ENCODE measurements at places on chromosomes 16 and 17.

GRCh38 chr17:13337864-13338371, 263.8 kb downstream of the HS3ST3A1 start:
- DNase-seq: peak; percentile 38

GRCh38 chr16:51753467-51754127, 602.5 kb upstream of the SALL1 start:
- no peak for DNase-seq

GRCh38 chr17:79183293-79184158, 108.9 kb downstream of the ENGASE start:
- no peak for DNase-seq

DNA sequence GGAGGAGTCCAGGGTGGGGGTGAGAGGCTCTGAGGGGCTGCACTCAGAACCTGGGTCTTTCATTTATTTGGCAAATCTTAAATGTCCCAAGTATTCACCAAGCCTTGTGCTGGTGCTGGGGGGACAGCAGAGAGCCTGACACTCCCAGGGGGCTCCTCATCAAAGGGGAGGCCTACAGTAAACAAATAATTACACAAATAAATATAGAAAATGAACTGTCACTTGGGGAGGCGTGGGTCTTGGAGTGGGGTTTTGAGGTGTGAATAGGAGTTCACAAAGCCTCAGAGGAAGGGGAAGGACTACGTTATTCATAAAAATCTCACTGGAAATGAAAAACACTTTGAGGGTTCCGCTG, 15.2 kb upstream of the PRM1 start:
- no peak for DNase-seq

- DNase-seq: no peak
Measured at GRCh38 chr16:55503726-55504550, 4.9 kb upstream of the LPCAT2 start.

DNA sequence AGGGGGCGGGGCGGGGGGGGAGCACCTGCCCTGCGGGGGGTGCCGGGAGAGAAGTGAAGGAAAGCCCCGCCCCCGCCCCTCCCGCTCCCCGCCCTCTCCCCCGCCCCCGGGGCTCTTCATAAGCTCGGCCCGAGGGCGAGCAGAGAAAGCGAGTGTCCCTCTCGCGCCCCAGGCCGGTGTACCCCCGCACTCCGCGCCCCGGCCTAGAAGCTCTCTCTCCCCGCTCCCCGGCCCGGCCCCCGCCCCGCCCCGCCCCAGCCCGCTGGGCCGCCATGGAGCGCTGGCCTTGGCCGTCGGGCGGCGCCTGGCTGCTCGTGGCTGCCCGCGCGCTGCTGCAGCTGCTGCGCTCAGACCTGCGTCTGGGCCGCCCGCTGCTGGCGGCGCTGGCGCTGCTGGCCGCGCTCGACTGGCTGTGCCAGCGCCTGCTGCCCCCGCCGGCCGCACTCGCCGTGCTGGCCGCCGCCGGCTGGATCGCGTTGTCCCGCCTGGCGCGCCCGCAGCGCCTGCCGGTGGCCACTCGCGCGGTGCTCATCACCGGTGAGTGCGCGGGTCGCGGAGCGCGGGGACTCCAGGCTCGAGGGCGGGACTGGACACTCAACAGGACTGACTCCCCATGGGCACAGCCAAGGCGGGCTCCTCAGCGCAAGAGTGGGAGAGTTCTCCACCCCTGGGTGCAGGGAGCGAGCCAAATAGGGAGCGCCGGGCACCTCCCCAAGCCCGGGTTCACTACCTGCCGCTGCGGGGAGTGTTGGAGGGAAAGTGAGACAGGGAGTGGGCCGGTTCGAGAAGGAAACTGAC, at the start of gene HSD11B2:
Gene HSD11B2 (plus strand): TSS at position 145 of the 798 bp plus-strand sequence. CDS start 128 bp downstream, at position 273.
- DNase-seq: peak; percentile 37

- DNase-seq: no peak
Measured at GRCh38 chr17:27326051-27326450, 32.1 kb downstream of the WSB1 start.

DNA sequence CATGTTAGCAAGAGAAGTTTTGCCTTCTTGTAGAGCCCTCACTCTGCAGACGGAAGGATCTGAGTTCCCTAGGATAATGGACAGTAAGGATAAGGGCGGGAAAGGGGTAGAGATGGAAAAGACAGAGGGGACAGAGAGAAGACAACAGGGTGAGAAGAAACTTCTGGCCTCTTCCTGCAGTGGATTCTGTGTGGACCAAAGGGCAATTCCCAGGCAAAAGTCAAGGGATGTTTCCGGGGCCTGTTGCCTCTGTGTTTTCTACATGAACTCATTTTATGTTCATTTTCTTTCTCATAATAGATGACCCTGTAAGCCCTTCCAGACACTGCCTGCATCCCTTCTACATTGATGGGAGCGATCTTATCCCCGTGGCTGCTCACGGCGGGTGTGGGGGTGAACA, 647 bp upstream of the TMEM238L start:
- no peak for DNase-seq

GRCh38 chr16:1635070-1635469, 22.9 kb downstream of the CRAMP1 start:
- no peak for DNase-seq

DNA sequence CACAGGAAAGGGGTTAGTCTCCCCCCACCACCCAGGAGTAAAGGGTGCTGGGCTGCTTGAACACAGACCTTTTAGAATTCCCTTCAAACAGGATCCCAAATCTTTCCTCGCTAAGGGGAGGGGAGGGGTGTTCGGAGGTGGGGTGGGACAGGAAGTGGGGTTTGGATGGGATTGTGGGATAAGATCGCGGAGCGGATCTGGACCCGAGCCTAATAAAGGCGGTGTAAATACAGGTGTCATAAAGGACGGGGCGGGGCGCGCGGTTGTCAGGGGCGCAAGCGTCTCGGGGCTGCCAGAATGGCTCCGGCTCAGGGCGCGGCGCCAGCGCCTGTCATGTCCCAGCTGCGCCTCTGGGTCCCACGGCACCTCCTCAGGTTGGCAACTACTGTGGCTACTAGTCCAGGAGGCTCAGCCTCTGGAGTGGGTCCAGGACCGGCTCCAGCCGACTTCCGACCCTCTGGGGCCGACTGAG, 59.8 kb upstream of the FBXO47 start:
- no peak for DNase-seq

DNA sequence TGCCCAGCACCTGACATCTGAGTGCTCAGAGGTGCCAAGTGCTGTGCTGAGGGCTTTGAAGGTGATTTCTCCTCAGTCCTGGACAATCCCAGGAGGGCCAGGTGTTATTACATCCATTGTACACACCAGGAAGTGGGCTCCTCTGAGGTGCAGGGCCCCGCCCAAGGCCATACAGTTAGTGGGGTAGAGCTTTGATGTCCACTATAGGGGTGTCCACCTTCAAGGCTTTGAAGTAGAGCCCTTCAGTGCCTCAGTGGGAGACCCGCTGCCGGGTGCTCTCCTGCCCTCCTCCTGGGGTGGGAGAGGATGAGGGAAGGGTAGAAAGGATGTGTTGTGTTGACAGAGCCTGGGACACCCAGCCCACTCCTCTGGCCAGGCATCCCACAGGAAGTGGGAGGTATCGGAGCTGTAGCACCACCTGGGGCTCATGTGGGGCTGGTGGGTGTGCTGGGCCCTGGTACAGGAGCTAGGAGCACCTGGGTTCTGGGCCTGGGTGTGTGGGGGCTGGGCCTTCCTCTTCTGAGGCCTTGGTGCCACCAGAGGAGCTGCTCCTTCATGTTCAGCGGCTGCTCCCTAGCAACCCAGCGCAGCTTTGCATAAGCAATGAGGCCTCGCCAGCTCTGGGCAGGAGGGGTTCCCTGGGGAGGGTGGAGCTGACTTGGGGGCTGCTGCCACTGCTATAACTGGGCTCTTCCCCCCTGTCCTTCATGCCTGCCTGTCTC, 7.4 kb downstream of the LASP1 start:
- DNase-seq: no peak

DNA sequence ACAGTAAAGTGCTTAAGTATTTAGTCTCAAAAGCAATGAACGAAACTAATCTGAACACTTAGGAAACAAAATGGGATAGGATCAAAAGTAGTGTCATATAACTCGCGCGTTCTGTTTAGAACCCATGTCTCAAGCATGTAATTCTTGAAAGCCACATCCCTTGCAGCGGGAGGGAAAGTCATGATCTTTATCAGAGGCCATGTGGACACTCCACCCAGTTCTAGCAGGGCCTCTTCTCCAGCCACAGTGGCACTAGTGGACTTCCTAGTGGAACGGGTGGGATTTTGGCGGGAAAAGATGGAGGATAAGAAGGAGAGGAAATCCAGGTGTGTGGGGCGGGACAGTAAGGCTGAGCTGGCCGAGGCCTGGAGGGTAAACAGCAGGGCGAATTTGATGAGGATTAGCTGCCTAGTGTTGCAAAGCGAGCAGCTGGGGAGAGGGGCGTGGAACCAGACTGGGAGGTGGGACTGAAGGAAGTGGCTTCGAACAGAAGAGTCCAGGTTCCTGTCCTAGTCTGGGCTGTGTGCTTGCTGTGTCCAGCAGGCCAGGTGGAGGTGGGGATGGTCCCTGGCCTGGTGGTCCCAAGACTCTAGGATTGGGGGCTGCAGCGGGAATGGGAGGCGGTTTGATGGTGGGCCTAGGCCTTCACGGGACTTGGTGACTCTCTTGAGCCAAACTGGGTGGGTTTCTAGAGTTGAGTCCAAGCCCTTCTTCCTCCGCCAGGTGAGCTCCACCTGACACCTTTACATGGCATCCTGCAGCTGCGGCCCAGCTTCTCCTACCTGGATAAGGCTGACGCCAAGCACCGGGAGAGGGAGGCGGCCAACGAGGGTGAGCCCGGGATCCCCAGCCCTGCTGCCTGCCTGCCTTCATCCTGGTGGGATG, 15.9 kb downstream of the POLR3E start:
- DNase-seq: no peak

- DNase-seq: no peak
Measured at GRCh38 chr16:5835876-5836275, 738.3 kb upstream of the EEF2KMT start.

DNA sequence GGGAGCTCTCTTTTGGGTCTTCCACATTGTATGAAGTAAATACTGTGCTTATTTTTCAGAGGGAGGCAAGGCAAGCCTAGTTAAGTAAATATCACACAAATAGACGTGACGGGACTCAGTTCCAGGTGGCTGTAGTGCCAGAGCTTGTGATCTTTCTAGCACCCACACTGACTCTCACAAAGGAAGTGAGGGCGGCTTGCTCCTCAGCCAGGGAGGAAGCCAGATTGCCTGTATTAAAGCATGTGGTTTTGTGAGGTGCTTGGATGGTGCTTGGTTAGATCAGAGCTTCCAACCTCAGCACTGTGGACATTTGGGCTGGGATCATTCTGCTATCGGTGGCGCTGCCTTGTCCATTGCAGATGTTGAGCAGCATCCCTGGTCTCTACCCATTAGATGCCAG, 80.1 kb downstream of the VAT1L start:
- DNase-seq: no peak

- no peak for DNase-seq
Measured at GRCh38 chr16:84454611-84455010, 49.8 kb downstream of the MEAK7 start.

DNA sequence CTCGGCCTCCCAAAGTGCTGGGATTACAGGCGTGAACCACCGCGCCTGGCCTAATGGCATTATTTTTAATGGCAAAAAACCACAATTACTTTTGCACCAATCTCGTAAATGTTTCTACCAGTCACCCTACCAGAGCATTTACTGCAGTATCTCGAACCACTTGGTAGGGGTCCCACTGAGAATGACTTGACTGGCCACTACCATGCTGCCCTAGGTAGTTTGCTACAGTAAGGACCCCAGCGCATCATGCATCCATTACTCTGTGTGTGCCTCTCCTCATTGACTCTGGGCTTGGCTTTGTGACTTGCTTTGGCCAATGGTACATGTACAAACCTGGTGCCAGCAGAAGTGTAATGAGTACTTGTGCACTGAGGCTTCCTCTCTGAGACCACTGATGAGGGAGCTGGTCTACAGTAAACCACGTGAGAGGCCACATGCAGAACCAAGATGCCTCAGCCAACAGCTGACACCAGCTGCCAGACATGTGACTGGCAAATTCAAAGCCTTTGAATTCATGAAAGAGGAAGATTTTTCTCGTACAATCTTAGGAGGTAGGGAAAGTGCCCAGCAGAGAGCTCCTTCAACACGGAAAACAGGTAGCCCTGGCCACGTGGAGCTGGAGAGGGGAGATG, 421.7 kb upstream of the C16orf82 start:
- DNase-seq: no peak

GRCh38 chr17:50892101-50892776, 26.1 kb upstream of the TOB1 start:
- DNase-seq: no peak

GRCh38 chr16:28555561-28555960, 1.8 kb downstream of the SGF29 start:
- DNase-seq: no peak

- DNase-seq: peak; percentile 0
Measured at GRCh38 chr17:1882836-1883235, 53.0 kb downstream of the RPA1 start.

- no peak for DNase-seq
Measured at GRCh38 chr16:54938212-54939028, 7.8 kb downstream of the IRX5 start.

GRCh38 chr17:69412251-69412671, 2.2 kb upstream of the MAP2K6 start:
- no peak for DNase-seq

DNA sequence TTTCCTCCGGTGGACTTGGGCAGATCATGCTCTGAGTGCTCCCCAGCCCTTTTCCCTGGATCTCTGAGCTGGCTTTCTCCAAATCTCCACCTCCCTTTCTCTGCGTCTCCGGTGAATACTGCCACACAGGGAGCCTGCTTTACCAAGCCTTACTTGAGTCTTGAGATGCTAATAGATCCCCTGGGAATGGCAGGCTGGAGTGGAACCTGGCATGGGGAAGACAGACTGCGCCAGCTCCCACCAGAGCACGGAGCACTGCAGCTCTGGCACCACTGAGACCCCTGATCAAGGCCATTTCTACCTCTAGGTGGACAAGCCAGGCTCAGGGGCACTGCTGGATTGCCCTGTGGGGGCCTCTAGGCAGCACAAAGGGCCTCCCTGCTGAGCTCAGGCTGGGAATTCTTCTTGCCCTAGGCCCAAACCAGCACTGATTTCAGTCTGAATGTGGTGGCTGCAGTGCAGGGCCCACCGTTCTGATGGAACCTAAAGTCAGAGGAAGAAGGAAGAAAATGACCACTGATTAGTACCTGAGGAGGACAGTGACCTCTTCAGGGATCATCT, 74.3 kb upstream of the CRHR1 start:
- no peak for DNase-seq

Data from amniotic stem cell (primary cell).